T-cell (primary cell): ENCODE measurements at places on chromosomes 4 and X.

GRCh38 chr4:92969650-92970379, 666.0 kb downstream of the GRID2 start:
- no peak for DNase-seq

DNA sequence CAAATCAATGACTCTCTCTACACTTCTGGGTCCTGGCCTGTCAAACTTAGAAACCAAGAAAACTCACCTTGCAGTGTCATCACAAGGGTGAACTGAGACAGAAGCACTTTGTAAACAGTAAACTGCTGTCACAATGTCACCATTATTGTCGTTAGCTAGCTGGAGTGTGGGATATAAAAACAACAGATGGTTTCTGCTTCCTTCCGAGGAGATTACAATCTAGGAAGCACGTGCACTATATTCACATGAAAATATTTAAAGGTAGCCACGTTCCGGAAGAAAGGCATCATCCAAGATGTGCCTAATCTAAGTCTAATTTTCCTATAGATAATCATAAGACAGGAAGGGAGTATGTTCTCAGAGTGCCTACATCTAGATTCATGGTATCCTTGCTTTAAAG, 64.7 kb upstream of the ACSL1 start:
- no peak for DNase-seq

- DNase-seq: no peak
Measured at GRCh38 chr4:126046081-126046614, 731.4 kb downstream of the FAT4 start.

- no peak for DNase-seq
Measured at GRCh38 chrX:151174581-151175282, 1.7 kb upstream of the GPR50 start.

GRCh38 chr4:72507860-72508419, 61.1 kb downstream of the ADAMTS3 start:
- no peak for DNase-seq

GRCh38 chr4:33737726-33738125, 2506.6 kb downstream of the ARAP2 start:
- DNase-seq: no peak

- DNase-seq: no peak
Measured at GRCh38 chrX:148713981-148714380, 213.6 kb downstream of the AFF2 start.

DNA sequence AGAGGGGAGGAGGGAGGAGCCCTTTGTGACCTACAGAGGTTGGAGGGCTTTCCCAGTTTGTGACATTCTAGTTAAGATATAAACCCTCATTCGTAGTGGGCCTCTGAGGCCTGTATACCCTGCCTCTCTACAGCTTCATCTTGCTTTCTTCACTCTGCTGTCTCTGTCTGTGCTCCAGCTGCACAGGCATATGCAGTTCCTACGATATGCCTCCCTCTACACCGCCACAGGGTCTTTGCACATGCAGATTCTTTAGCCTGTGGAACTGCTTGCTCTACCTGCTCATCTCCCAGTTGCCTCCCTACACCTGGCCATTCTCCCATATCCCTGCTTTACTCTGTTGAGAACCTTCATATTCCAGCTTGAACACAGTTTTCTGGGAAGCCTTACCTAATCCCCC, 38.1 kb downstream of the SLIT2 start:
- no peak for DNase-seq

- no peak for DNase-seq
Measured at GRCh38 chr4:15926486-15926885, 12.1 kb downstream of the FGFBP1 start.

DNA sequence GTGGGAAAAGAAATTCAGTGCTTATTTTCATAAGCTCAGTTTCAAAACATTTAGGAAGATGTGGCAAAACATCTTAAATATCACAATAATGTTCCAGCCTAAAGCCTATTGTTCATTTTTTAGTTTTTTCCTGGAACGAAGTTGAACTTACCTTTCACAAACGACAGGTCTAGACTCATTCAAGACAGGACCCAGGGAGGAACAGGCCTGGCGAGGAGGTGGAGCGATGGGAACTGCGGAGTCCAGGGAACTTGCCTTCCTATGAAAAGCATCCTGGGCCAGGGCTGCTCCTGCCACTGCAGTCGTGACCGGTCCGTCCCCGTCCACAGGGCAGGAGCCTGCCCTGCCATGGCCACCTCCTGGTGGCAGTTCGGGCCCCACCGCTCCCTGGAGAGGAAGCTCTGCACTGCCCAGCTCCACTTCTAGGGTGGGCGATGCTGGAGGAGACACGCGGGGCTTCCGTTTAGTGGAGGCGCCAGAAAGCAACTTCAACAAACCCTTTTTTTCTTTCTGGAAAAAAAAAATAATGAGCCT, 96.7 kb upstream of the CBR4 start:
- DNase-seq: no peak

GRCh38 chr4:124325690-124326089, 386.8 kb downstream of the ANKRD50 start:
- DNase-seq: no peak

DNA sequence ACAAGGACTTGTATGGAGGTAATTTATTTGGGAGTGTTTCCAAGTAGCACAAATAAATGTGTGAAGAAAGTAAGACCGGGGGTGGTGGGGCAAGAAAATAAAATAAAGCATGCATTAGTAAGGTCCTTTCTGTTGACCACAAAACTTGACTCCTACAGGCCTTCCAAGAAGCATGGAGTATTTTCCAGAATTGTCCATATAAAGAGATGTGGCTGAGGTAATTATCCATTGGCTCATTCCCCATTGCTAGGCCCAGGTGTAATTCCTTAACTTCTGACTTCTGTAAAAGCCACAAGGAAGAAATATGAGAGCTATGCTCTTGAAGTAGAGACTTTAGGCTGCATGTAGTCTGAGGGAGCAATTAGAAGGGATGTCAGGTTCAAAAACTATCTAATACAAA, 430.5 kb upstream of the PABPC4L start:
- DNase-seq: no peak

DNA sequence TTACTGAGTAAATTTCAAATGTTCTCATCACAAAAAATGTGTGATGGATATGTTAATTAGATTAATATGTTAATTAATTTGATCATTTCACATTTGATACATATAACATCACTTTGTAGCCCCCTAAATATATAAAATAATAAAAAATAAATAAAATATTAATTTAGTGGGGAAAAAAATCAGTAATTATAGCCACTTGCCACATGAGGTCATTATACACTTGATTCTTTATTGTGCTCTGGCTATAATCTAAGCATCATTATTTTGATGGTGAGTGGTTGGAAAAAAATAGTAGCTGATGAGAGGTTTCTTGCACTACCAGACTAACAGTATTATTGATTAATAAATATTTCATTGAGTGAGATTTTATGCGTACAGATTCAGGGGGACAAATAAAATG, 57.4 kb downstream of the DCK start:
- DNase-seq: no peak

DNA sequence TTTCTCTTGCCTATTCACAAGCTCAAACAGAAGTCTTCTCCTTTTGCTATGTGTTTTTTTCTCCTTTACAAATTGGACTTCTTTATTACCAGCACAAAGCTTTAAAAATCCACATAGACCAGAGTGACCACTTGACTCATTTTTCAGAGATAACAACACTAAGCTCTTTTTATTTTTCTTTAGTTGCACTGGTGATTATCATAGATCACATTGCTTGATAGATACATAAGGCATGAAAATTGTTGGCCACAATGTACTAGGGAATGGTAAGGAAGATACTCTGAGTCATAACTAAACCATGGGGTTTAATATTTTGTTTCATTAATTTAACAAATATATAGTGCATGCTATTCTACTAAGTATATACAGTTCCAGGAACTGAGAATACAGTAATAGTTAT, 159.0 kb downstream of the GASK1B start:
- no peak for DNase-seq

GRCh38 chr4:119735165-119735651, 106.6 kb upstream of the PDE5A start:
- DNase-seq: no peak

GRCh38 chr4:31054295-31054694, 334.1 kb downstream of the PCDH7 start:
- DNase-seq: no peak

DNA sequence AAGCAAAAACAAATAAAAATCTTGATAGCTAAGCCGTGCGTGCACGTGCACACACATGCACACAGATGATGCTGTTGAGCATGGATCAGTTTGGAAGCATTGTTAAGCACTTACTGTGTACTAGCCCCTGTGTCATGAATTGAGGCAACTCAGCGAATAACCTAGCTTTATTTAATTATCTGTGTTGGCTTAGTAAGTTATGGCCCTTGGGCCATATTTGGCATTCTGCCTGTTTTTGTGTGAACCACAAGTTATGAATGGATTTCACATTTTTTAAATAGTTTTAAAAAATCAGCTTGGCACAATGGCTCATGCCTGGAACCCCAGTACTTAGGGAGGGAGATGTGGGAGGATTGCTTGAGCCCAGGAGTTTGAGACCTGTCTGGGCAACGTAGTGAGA, 113.6 kb upstream of the CBLL2 start:
- no peak for DNase-seq

GRCh38 chr4:925171-925570, 6.9 kb downstream of the GAK start:
- no peak for DNase-seq

GRCh38 chr4:6241062-6241845, 28.4 kb upstream of the WFS1 start:
- DNase-seq: no peak

DNA sequence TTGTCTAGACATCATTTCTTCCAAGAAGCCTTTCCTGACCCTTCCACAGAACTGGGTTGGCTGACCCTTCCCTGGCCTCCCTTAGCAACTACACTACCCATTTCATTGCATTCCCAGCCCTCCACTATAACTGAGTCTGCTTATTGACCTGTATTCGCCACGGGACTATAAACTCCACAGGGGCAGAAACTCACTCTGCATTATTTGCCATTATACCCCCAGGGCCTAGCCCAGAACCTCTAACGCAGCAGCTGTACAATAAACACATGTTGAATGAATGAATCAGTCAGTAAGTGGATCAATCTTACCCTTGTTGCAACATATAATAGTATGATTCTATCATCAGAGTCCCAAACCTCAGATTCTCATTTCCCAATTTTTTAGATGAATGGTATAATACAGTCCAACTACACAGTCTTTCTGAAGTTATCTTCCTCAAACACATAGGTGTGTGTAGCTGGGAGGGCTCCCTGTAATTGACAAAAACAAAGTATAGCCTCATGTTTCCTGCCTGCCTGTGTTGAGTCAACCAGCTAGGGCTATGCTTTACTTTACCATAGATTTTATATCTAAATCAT, 209.3 kb downstream of the CHIC2 start:
- no peak for DNase-seq

DNA sequence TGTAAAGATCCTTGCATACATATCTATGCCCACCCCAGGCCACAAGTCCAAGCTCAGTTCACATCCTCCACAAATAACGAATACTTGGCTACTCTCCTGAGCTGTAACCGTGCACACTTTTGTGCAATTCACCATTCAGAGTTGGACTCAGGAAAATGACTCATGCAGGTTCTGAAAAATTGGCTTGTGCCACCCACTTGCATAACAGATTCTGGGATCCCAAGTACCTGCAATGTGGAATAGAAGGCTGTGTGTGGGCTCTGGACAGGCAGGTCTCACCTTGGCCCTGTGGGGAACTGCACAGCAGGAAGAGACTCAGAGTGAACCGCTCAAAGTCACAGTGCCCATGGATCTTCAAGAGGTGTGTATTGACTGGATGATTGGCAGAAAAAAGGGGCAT, 502.7 kb downstream of the PACRGL start:
- DNase-seq: no peak

DNA sequence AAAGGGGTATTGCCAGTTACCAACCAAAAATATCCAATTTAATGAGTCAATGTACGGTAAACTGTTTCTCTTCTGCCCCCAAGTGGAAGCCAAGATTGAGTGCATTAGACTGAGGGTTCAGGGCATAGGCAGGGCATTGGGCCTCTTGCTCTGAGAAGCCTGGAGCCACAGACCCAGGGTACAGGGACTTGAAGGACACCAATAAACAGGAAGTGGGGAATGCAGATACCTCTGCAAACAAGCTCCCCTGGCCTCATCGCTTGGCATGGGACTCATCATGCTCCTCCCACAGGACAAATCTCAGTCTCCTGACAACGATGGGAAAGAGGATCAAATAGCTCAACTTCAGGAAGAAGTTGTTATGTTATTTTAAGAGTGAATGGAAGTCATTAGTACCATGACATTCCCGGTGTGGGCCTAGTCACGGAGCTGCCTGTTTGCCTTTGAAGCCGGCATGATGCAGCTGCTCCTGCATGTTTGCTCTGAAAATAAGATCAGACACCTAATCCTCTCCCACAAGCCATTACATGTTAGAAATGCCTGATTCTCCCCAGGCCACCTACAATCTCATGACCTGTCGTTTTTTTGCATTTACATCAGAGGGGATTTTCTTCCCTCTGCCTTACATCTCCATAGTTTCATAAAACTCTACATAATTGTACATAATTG, 224.2 kb downstream of the RCHY1 start:
- DNase-seq: no peak

DNA sequence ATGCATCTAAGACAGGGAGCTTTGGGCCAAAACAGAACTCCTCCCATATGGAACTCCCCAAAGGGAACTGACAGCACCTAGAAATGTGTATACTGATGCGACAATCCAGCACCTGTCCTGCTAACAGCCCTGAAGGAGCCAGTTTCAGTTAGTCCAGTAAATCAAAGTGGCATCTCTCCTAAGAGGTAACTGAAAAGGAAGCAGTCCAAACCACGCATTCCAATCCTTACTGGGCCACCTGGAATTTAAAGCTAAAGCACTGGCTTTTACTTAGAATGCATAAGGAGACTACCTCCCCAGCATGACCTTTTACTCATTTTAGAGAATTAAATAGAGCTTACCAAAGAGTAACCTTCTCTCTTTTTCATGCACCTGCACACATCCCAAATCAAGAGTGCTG, 586.8 kb upstream of the PITX2 start:
- no peak for DNase-seq

DNA sequence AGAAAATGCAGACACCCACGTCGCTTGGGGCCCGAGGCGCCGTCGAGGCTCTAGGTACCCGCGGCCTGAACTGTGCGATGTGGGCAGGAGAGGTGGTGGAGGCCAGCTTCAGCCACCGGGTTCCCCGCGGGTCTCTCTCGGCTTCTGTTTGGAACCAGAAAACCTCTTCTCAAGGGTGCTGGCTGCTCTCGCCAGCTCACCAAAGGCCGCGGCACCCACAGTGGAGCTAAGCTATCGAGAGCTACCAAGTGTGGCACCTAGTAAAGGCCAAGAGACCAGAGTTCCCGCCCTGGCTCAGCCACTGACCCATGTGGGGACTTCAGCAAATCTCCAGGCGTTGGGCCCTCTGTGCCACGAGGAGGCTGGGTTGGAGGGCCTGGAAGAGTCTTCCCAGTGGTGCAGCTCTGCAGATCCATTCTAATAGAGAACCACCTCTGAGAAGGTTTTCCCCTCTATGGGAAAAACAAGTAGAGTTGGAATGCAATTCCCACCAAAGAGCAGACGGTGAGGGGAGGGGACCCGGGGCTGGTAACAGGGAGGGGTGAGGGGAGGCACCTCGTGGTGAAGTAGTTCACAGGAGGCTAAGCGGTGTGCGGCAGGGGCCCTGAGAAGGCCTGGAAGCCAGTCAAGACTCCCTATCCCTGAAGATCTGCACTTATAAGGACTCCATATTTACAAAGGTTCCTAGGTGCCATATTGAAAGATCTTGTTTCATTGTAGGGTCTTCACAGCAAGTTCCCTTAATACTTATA, 5.5 kb upstream of the HMGB3 start:
- DNase-seq: no peak

GRCh38 chr4:21013501-21013900, 313.2 kb downstream of the PACRGL start:
- no peak for DNase-seq
